Foreskin melanocyte (primary cell): ENCODE measurements at places on chromosomes 6 and 20.

GRCh38 chr6:148578489-148578814 is 168.4 kb upstream of the UST start:
- DNase-seq, result no peak

DNA sequence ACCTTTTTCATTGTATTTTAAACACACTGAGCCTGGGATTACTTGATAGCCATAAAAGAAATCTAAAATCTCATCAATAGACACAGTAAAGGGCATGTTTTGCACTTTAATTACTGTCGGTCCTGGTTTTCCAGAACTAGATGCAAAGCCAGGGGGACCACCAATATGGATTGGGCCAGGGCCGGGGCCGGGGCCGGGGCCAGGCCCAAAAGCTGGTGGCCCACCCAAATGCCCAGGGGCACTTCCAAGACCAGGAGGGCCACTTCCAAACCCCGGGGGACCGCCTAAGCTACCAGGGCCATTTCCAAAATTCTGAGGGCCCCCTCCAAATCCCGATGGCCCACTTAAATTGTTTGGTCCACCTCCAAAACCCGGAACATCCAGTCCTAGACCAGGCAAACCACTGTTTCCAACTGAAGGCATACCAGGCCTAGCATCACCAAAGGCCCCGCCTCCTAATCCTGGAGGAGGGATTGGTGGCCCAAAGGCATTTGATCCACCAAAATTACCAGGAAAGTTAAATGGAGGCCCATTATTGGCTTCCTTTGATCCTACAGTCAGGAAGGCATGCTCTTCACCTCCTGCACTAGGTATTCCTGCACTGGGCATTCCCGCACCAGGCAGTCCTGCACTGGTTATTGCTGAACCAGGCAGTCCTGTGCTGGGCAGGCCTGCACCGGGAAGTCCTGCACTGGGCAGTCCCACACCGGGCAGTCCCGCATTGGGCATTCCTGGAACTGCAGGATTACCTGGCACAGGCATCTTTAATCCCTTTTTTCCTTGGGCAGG is 11.9 kb downstream of the CPNE1 start:
- DNase-seq, result no peak

DNA sequence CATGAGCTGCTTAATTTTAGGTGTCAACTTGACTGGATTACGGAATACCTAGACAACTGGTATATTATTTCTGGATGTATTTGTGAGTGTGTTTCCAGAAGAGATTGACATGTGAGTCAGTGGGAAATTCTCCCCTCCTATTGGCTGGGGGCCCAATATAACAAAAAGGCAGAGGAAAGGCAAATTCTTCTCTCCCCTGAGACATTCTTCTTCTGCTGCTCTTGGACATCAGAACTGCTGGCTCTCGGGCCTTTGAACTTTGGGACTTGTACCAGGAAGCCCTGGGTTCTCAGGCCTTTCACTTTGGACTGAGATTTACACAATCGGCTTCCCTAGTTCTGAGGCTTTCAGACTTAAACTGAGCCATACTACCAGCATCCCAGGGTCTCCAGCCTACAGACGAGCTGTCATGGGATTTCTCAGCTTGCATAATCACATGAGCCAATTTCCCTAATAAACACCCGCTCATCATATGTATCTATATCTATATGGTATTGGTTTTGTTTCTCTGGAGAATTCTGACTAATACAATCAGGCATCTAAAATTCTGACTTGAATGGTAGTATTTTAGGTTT is 7.6 kb upstream of the BTN3A3 start:
- no peak for DNase-seq

GRCh38 chr6:30192076-30192475 is 21.1 kb downstream of the TRIM26 start:
- DNase-seq, result no peak

DNA sequence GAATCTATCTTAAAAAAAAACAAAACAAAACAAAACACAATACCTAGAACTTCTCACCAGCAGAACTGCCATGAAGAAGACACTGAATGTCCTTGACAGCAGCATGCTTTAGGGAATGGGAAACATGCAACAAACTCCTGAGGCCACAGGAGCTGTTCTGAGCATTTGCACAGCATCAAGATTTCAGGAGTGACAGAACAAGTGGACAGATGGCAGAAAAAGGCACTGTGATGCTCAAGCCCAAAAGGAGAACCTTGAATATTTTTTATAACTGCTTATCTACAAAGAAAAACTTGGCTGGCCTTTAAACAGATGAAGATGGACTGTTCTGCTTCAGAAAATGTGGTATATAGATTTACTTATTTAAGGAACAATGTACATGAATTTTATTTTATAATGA is 158.9 kb downstream of the RALGAPA2 start:
- DNase-seq, result no peak

DNA sequence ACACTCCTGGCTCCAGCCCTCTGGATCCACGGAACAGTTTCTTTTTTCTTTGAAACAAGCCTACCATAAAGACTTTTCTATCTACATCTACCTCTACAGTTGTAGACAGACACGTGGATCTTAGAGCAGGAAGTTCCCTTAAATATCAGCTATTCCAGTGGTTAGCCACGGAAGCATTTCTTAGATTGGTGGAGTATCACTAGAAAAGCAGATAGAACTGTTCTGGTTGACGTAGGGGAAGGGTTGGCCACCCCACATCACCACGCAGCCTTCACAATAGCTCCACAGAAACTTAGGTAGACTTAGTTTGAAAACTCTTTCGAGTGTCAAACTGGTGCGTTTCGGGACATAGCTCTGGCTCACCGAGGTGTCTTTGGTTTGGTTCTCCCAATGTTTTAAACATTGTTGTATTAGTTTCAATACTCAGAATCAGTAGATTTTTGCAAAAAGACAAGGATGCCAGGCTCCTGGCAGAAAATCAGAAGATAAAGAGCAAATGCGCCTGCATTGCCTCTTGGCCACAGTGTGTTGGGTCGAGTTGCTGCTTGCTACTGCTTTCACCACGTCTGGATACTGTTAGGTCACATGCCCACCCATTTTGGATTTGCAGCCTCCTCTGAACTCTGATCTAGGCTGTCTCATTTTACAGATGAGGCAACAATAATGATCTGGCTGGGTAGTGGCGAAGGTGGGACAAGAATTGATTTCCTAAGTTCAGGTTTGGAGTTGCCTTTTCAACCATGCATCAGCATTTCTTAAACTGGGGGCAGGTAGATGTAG is 71.5 kb upstream of the DTNBP1 start:
- no peak for DNase-seq

GRCh38 chr6:142322504-142323198 is 20.8 kb downstream of the ADGRG6 start:
- no peak for DNase-seq

GRCh38 chr20:35264755-35265154 is 13.2 kb downstream of the MMP24OS start:
- no peak for DNase-seq

- DNase-seq, result no peak
Measured at GRCh38 chr6:5490501-5491069, 229.3 kb downstream of the FARS2 start.

DNA sequence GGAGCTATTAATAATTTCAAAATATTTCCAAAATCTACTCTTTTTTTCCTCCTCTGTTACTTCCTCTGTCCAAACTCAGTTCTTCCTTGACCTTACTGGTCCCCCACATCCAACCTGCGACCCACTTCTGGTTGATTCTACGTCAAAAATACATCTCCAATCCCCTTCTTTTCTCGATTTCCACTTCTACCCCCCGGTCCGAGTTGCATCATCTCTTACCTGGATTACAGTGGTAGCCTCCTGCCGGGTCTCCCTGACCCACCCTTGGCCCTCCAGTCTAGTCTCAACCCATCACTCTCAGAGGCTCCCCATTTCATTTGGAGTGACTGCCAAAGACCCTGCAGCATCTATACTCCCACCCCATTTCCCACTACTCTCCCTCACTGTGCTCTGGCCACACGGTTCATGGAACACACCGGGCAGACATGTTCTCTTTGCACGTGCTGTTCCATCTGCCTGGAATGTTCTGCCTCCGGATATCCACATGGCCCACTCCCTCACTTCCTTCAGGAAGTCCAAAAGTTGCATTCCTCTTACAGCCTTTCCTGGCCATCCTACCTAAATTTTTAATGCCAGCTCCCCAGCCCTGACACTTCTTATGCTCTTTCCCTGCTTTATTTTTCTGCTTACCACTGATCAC is 6.1 kb upstream of the CCND3 start:
- no peak for DNase-seq

- no peak for DNase-seq
Measured at GRCh38 chr6:156416391-156416790, 360.8 kb upstream of the ARID1B start.

DNA sequence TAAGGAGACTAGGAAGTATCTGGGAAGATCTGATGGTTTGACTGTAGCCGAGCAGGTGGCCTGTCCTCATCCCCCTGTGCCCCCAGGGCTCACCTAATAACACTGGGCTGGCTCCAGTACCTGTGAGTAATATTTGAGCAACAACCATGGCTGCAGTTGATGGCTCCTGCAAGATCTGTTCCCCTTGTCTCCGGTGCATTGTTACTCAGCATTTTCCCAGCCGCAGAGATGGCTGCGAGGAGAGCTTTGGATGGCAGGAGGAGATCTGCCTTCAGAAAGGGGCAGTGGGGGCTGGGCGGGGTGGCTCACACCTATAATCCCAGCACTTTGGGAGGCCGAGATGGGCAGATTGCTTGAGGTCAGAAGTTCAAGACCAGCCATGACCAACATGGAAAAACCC is 39.3 kb downstream of the PTK7 start:
- no peak for DNase-seq

GRCh38 chr6:44057931-44058616 is 69.2 kb downstream of the MRPL14 start:
- DNase-seq, result no peak

DNA sequence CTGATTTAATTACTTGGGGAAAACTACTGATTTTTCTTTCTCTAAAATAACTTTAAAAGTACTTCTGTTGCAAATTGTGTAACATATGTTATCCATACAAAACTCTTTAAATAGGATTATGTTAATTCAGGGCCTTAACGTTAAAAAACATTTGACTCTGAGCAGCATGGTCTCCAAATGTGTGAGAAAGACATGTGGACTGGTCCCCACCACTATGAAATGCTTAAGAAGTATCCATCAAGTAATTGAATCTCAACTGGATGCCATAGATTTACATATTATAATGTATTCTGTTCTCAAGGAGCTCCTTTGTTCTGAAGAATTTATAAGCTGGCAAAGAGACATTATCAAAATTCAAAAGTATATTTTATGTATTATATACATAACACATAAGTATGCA is 130.8 kb upstream of the HEY2 start:
- DNase-seq, result no peak

- DNase-seq, result no peak
Measured at GRCh38 chr6:33935439-33936080, 131.8 kb upstream of the MLN start.

DNA sequence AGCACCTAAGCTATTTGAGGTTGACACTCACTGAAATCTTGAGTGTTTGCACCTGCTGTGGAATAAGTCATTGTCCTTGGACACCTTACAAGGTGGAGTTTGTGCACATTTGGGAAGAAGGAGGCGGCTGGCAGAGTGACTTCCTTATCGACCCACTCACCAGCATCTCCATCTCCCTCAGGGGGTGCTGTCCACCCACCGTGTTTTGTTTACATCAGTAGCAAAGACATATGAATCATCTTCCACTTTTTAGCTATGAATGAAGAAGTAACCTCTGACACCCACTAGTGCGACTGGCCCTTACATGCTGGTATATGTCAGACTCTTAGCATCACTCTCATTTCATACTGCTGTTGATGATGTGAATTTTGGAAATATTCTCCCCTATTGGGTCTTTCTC is 119.5 kb upstream of the SGK1 start:
- DNase-seq, result no peak

GRCh38 chr6:29653452-29654038 is 3.3 kb upstream of the MOG start:
- DNase-seq, result no peak

DNA sequence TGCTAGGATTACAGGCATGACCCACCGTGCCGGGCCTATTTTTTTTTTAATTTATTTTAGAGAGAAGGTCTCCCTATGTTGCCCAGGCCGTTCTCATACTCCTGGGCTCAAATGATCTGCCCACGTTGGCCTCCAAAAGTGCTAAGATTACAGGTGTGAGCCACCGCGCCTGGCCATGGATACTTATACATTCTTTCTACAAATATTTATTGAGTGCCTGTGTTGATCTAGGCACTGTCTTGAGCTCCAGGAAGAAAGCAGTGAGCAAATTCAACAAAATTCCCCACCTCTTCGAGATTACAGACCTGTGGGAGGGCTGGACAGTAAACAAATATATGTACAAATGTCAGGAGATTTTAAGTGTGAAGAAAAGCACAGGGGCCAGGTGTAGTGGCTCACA is 37.9 kb downstream of the MGME1 start:
- no peak for DNase-seq

DNA sequence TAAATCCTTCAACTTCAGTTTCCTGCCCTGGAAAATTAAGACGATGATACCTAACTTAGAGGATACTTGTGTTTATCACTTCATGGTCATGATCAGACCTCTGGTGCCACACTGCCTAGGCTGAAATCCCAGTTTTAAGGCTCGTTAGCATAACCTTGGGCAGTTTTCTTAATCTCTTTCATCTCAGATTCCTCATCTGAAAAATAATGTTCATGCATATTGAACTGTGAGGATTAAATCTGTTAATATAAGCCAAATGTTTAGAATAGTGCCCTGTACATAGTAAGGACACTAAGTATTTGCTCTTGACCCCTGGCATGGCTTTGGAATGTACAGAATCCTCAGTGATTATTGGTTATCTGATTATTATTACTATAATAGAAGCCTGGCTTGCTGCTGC is 79.7 kb downstream of the OGFRL1 start:
- no peak for DNase-seq

- DNase-seq, result no peak
Measured at GRCh38 chr6:156474507-156475120, 302.6 kb upstream of the ARID1B start.

DNA sequence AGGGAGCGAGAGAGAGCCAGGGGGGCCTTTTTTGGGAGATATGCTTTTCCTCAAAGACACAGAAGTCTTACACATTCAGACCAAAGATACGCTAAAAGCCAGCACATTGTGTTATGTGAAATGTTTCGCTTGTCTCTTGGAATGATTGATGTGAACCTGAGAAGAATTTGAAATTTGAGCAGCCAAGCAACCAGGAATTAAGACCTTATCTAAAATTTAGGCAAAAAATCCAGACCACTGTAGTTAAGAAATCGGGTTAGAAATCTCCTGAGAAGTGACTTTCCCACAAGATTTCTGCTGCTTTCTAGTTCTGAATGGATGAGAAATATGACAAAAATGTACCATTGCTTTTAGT is 223.2 kb upstream of the GMDS start:
- no peak for DNase-seq

DNA sequence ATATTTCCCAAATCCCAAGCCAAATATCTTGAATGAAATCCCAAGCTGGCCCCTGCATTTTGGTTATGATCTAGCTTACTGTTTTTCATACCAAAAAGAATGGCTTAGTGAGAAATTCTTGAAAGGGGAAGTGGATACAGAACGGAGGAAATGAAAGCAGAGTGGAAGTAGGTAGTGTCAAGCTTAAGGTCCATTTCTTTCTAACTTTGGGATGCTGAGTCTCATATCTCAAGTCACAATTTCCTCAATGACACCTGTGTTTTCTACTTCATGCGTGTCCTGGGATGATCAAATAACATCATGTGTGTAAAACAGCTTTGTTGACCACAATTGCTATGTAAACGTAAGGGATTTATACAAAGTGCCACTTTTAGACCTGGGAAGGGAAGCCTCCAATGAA is 238.8 kb upstream of the SLC35B3 start:
- no peak for DNase-seq

- no peak for DNase-seq
Measured at GRCh38 chr6:142444881-142445301, 143.1 kb downstream of the ADGRG6 start.
